ENCODE measurements at places on chromosomes 12 and 14. TPM values are rescaled to one million over a fixed set of nuclear protein-coding genes. Genes with fewer than 3 reads are reported as not detected.

- no peak for DNase-seq
Measured at GRCh38 chr12:41437563-41437962, 249.4 kb downstream of the PDZRN4 start.

GRCh38 chr12:108335349-108336119 lies 3.6 kb downstream of the CMKLR1 start:
- no peak for DNase-seq

CCDC177 gene
- total RNA-seq = 0.28 TPM

DNA sequence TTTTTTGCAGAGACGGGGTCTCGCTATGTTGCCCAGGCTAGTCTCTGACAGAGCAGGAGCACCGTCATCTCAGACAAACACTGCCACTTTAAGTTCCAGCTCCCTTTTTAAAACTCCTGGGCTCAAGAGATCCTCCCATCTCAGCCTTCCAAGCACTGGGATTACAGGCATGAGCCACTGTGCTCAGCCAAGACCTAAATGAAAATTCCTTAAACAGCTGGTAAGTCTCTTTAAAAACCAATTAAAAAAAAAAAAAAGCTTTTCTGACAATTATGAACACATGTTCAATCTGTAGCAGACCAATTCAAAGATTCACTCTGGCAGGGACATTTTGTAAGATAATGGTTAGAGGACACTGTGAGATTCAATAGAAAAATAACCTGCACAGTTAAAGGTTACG lies 77.8 kb downstream of the HECTD4 start:
- DNase-seq = no peak

PLBD1 gene
- 19.5 TPM for total RNA-seq

IL22 gene
- total RNA-seq = not detected

GRCh38 chr14:20438664-20439063 lies 2.7 kb upstream of the KLHL33 start:
- no peak for DNase-seq

KCNA1 gene
- total RNA-seq = not detected

PGAM5 gene
- total RNA-seq = 41.4 TPM

DNA sequence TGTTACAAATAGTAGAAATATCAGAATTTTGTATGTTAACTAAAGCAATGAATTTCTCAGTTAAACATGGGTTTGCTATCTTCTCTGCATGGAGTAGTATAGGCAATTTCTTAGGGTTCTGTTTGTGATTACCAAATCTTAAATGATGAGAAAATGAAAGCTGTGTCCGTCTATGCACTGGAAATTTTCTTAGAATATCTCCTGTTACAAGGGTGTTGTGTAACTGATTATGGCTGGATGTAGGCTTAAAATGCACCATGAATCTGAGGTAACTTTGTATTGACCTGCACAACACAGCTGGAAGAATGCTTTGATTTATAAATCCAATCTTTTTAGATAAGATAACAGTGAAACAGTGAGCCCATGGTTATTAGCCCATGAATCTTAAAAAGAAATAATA lies 17.8 kb downstream of the TRIP11 start:
- no peak for DNase-seq

DNA sequence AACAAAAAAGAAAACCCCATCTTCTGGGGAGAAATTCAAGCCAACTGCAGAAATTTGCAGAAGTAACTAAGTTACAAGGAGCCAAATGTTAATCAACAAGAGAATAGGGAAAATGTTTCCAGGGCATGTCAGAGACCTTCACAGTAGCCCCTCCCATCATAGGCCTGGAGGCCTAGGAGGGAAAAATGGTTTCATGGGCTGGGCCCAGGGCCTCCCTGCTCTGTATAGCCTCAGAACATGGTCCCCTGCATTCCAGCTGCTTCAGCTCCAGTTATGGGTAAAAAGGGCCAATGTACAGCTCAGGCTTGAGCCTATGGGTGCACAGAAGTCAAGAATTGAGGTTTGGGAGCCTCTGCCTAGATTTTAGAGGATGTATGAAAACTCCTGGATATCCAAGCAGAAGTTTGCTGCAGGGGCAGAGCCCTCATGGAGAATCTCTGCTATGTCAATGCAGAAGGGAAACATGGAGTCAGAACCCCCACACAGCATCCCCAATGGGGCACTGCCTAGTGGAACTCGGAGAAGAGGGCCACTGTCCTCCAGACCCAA lies 260.9 kb downstream of the DUSP6 start:
- DNase-seq = no peak

DNA sequence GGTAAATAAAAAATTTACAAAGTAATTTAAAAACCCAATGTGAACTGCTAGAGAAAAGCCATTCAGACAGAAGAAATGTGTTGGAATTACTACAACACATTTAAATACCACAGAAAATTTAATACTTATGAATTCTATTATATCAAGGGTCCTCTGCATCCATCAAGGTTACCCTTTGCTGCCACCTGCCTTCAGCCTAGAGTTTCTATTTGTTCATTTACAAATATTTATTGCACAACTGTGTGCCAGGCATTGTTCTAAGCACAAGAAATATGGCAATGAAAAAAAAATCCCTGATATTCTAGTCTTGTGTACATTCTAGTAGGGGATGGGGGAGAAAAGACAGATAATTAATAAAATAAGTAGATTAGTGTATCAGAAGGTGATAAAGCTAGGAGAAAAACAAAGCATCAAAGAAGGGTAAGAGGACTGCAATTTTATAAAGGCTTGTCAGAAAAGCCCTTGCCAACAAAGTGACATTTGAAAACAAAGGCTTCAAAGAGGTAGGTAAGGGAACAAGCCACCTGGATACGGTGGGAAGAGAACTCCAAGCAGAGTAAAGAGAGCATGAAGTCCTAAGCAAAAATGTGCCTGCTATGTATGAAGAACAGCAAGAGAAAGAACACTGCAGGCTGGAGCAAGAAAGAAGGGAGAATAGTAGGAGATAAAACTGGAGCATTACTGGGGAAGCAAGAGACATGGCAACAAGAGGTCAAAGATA lies 59.1 kb upstream of the SLC6A13 start:
- DNase-seq = peak; percentile 39

DNA sequence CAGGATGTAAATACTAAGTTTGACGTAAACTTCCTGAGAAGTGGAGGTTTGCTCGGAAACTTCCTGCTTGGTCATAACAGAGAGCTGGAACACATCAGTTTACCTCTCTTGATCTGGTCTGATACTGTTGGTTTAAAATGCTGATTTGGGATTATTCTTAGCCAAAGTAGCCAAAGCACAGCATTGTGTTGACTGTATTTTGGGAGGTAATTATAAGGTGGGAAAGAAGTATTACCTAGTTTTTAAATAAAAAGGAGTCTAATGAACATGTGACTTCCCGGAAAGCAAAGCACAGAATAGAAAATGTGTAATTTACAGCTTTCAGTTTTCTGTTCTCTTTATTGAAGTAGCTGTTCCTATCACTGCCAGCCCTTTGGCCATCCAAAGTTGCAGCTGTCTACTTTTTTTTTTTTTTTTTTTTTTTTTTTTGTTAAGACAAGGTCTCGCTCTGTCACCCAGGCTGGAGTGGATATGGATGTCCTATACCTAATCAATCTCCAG lies 52.2 kb upstream of the SRP54 start:
- no peak for DNase-seq

- DNase-seq = no peak
Measured at GRCh38 chr12:107533218-107533617, 152.4 kb upstream of the PWP1 start.

DNA sequence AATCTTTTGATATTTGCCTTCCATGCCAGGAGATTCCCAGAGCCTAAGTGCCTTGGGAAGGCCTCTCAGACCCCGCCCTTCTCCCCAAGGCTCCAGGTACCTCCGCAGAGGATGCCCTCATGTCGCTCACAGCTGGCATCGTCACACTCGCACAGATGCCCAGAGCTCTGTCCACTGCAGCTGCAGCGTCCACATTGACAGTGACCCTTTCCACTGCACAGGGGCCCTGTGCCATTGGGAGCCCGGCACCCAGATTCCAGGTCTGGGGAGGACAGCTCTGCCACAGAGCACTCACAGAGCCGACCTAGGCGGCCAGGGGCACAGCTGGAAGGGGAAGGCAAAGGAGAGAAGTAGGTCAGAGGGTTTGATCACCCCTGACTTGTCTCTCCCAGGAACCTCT lies 12.3 kb upstream of the CSAD start:
- no peak for DNase-seq

- no peak for DNase-seq
Measured at GRCh38 chr12:114955414-114956014, 271.5 kb upstream of the TBX3 start.

TAS2R30 gene
- total RNA-seq = 1.5 TPM

SRRM4 gene
- total RNA-seq = 0.11 TPM

- no peak for DNase-seq
Measured at GRCh38 chr12:117967043-117967442, 1.7 kb downstream of the KSR2 start.

DNA sequence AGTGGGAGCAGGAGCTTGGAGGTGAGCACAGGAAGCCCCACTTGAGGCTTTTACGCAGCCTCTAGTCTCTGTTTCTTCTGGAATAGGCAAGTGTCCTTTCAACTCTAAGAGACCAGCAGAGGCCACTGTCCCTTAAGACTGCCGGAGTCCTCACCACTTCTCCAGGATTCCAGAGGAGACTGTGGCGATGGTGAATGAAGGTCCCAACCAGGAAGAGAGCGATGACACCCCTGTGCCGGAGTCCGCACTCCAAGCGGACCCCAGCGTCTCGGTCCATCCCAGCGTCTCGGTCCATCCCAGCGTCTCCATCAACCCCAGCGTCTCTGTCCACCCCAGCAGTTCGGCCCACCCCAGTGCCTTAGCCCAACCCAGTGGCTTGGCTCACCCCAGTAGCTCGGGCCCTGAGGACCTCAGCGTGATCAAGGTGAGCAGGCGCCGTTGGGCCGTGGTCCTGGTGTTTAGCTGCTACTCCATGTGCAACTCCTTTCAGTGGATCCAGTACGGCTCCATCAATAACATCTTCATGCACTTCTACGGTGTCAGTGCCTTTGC lies 442 bp downstream of the FLVCR2 start:
- DNase-seq = peak; percentile 46

- DNase-seq = no peak
Measured at GRCh38 chr12:73342733-73343132, 1070.6 kb downstream of the TRHDE start.

- DNase-seq = peak; percentile 90
Measured at GRCh38 chr14:37594238-37594970, 645 bp downstream of the FOXA1 start.

PIP4K2C gene
- 37.4 TPM for total RNA-seq

- no peak for DNase-seq
Measured at GRCh38 chr14:21136024-21136423, 19.8 kb downstream of the OR5AU1 start.

YY1 gene
- 44.4 TPM for total RNA-seq

GRCh38 chr14:98140862-98141530 lies 1131.0 kb downstream of the BCL11B start:
- no peak for DNase-seq

- DNase-seq = no peak
Measured at GRCh38 chr14:99183311-99183710, 88.7 kb downstream of the BCL11B start.

GRCh38 chr14:69710378-69710777 lies 56.6 kb upstream of the SRSF5 start:
- no peak for DNase-seq

DNA sequence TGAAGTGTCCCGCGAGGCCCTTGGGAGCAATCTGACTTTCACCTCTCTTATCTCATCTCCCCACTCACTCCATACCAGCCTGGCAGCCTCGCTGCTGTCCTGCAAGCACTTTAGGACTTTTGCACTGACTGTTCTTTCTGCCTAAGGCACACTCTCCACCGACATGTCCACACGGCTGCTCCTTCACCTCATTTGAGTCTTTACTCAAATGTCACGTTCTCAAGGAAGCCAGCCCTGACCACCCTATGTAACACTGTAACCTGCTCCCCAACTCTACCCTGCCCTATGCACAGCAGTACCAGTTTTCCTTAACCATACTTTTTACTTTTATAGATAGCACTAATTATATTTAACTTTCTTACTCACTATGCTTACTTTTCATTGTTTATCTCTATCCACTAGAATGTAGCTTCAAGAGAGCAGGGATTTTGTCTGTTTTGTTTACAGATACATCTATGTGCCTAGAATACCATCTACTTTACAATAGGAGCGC lies 32.0 kb downstream of the PRKD1 start:
- DNase-seq = no peak

DNA sequence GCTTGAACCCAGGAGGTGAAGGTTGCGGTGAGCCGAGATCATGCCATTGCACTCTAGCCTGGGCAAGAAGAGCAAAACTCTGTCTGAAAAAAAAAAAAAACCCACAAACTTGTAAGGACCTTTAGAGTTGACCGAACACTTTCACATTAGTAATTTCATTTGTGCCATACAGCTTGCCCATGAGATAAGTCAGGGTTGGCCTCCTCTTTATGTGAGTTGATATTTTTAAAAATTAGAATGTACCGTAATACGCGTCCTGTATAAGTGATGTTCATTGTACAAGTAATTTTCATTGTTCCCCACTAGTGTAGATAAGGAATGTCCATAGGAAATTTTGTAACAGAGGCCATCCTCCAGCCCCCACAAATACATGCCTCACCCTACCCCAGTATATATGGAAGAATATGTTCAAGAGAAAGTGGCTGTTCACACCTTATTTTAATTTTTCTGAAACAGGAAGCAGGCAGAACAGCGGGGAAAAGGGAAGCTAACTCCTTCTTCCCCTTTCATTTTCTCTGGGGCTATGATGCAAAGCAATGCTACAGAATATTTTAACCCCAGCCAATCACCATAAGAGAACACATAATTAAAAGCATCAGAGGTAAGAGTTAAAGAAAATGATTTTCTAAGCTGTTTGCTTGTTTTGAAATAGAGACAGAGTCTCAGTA lies 31.9 kb upstream of the HIF1A start:
- no peak for DNase-seq

GRCh38 chr14:77667331-77667730 lies 40.5 kb downstream of the ALKBH1 start:
- DNase-seq = no peak

NID2 gene
- total RNA-seq = 17.2 TPM

HOXC10 gene
- 7.2 TPM for total RNA-seq

DNA sequence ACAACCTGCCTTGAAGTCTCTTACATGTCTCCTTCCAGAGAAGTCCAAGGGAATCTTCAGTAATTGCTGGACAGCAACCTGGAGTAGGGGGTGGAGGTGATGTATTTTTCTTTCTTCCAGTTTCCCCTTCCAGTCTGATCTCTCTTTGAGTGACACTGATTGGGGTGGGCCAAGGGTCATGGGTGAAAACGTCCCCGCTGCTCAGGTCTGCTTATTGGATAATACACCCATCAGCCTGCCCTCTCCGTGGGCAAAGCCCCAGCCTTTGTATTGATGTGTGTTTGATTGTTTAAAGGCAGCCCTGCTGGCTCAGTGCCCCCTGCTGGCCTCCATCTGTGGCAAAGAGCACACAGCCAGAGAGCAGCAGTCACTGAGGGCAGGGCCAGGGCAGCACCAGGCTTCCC lies 35.7 kb upstream of the ATP2A2 start:
- DNase-seq = no peak

KRT72 gene
- total RNA-seq = not detected

ACYP1 gene
- total RNA-seq = 14.3 TPM

INHBE gene
- total RNA-seq = not detected

- DNase-seq = no peak
Measured at GRCh38 chr14:91693346-91693745, 38.5 kb downstream of the CATSPERB start.

All from prostate gland (tissue), 2 donors.